Stimulated activated CD4-positive, alpha-beta T cell treated with anti-CD3 and anti-CD28 coated beads, Interleukin-2, amount 100 ng/mL, for 24 hours (primary cell): ENCODE measurements at places on chromosomes 1 and 21.

GRCh38 chr1:58895559-58896145, 111.8 kb upstream of the JUN start:
- no peak for DNase-seq

DNA sequence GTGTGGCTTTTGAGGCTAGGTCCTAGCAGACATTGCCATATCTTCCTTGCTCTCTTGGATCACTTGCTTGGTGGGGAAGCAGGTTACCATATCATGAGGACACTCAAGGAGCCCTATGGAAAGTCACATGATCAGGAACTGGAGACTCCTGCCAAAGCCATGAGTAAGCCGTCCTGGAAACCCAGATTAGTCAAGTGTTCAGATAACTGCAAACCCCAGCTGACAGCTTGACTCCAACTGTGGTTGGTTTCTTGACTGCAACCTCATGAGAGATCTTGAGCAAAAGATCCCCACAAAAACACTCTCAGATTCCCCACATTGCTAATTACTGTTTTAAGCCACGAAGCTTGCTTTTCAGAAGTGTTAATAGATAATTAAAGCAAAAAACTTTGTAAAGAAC, 58.6 kb downstream of the CACNA1E start:
- DNase-seq: no peak

GRCh38 chr21:14244911-14245310, 29.0 kb downstream of the RBM11 start:
- DNase-seq: no peak

- DNase-seq: no peak
Observed at GRCh38 chr1:7103361-7103782, 318.1 kb downstream of the CAMTA1 start.

GRCh38 chr1:33501774-33502173, 29.3 kb downstream of the ZSCAN20 start:
- no peak for DNase-seq

- DNase-seq: no peak
Observed at GRCh38 chr1:109914587-109915240, 4.1 kb downstream of the CSF1 start.

DNA sequence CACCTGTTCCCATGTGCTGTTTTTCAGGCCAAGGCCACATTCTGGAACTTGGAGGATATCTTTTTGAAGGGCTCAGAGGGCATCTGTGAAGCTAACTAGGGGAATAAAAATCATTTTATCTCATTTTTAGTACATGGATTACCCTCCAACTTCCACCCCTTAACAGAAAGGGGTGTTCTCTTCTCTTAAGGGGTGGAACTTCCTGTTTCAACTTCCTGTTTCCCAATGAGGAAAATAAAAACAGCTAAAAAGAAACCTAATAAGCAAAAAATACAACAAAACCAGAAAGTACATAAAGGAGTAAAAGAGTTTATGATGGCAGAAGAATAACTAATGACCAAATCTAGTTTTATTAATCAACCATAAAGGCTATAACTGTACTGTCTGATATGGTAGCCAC, 24.8 kb upstream of the SLC22A15 start:
- no peak for DNase-seq

GRCh38 chr1:57489358-57490036, 65.6 kb upstream of the DAB1 start:
- no peak for DNase-seq

DNA sequence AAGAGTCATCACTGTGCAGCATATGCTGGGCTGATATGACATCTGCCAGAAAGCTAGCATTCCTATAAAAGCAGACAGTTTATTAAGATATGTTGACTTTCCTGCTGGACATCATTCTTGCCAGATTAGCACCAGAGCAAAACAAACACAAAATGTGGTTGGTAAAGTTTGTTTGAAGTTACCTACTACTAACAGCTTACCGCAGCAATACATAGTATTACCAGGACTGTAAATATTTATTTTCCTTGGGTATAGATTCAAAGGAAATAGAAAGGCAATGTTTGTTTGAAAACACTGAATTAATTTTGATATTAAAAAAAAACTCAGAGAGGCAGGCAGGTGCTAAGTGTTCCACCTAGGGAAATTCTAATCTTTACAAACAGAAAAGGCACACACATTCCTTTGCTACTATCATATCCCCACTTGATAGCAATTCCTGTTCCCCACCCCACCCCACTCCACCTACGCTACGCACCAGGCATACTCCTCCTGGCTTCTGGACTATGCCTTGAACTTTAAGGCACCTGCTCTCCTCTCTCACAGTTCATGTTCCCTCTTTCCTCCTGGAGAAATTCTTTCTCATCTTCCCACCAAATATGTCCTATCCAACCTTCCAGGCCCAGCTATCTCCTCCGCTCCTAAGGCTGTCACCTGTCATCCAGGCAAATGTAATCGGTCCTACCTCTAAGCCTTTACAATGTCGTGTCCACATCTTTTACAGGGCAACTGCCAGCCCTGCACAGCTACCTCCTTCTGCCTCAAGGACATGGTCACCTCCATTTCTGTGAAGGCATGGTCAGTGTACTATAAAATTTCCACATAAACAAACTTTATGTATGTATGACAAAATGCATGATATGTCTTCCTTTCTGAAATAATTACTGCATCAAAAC, 34.7 kb downstream of the PTPN14 start:
- DNase-seq: no peak

DNA sequence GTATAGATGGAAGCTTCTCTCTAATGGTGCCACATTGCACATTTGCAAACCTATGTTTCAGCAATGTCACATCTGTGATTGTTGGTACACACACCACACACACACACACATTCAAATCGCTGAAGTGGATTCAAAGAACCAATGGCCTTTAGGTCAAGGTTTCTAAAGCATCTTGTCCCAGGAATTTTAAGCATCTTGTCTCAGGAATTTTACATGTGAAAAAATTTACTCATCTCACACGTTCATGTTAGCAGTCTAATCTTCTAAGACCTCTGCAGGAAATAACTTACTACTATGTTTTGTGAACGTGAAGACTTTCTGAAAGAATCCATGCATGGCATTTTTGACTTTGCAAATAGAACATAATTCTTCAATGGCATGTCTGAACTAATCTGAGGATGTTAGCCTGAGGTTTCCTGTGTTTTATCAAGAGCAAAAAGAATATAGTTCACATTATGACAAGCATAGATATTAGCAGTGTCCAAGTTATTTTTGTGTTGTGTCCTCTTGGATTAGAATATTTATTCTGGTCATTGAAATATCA, 125.1 kb downstream of the CYYR1 start:
- DNase-seq: no peak

DNA sequence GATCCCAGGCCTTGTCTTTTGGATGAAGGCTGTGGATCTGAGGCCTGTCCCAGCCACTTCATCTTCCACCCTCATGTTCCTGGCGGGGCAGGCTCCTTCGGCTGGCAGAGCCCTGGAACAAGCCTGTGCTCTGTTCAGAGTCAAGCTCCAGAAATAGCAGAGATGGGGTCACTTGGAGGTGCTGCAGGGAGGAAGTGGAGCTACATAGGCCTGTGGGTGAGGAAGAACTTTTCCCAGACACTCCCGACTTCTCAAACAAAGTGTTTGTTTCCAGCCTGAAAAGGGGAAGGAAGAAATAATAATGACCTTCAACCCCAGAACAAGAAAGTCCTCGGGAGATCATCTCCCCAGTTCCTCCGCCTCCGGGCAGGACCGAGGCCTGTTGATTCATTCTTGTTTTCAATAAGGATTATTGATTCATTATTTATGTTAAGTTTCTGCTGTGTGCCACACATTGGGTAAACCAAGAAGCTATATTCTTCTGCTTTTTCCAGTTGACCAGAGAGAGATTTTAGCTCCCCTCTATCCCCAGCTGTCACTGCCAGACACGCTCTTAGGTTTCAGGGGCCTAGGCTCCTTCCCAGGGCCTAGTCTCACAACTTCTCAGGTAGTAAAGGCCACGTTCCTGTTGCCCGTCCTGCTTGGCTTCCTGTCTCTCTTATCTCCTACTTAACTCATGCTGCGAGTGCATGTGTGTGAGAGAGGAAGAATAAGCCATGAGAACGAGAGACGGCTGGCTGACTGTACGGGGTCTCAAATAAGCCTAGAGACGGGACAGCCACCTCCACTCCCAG, 16.9 kb downstream of the IKBKE start:
- no peak for DNase-seq

GRCh38 chr1:40409467-40409866, 35.9 kb downstream of the SMAP2 start:
- DNase-seq: no peak

- DNase-seq: no peak
Observed at GRCh38 chr1:210731597-210731996, 402.4 kb downstream of the KCNH1 start.

DNA sequence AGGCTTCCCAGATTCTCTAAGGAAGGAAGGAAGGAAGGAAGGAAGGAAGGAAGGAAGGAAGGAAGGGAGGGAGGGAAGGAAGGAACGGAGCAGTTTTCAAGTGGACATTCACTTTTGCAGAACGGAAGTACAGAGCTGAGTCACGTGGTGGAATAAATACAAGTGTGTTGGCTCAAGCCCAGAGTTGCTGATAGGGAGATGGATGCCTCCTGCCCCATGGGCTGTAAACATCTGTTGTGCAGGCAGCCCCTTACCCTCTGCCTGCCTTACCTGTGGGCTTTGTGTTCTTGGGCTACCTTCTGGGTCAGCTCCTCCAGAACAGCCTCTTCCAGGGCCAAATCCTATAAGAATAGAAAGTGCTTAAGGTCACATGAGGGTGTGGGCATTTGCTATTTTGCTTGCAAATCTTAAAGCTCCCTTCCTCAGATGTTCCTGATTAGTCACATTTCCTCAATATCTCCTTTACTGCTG, 121.7 kb downstream of the SMYD2 start:
- no peak for DNase-seq

DNA sequence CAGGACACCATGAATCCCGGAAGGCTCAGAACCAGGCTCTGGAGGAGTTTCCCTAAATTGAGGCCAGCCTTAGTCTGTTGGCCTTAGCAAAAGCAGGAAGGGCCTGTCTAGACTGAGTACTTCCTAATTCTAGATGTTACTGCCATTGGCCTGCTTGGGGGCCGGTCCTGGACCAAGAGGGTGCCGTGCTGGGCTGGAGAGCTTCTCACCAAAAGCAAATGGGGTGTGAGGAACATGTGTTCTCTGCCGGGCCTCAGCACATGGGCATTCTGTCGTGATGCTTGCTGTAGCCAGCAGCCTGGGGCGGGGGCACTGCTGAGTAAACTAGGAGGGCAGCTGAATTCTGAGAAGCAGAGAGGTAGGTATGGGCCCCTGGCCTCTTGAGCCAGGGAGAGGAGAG, 35.7 kb upstream of the MAN1C1 start:
- no peak for DNase-seq

GRCh38 chr21:17146426-17146825, 366.4 kb upstream of the CXADR start:
- DNase-seq: no peak

DNA sequence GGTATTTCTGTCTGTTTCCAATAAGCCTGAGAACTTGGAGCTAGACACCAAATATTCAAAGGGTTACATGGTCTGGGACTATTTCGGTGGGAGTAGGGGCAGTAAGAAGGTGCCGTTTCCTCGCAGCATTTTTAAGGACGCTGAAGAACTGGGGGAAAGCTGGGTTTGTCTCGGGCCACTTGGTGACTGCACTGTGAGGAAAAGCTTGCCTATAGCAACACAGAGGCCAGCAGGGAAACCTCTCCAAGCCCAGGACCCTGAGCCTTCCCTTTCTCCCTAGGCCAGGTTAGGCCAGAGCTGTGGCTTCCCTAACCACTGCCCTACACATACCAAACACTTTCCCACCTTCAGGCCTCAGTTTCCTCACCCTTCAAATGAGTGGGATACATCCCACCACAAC, 3.3 kb downstream of the GLIS1 start:
- no peak for DNase-seq

DNA sequence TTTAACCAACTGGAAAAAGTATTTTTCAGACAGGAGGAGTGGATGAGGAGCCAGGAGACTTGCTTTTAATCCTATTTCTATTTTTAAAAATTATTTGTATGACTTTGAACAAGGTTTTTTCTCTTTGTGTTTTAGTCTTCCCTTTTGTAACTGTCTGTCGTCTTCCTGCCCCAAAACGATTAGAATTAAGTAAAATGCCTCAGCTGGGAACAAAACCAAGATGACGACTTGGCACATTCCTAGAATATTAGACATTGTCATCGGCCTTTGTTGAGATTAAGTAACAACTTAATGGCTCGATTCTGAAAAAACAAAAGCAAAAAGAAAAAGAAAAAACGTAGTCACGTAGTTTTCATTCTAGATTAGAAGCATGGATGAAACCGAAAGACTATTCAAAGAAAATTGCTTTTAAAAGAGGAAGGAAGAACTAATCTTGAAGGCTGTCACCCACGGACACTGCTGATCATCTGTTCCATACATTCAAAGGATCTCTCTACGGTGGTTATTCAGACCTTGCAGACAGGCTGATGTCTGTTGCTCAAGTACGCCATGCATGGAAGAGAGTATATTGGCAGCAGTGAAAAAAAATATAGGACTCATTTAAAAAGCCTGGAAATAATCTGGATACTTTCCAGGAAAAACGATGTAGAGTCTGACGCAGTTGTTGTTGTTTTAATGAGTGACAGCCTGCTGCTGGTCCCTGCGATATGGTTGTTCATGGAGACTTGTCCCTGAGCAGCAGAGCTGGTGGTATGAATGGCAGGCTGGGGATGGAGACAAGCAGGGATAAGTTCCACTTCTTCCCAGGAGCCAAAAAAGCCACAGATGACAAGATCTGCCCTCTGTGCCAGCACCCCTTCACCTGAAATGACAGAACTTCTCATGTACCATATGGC, 16.8 kb downstream of the GNG4 start:
- DNase-seq: no peak

DNA sequence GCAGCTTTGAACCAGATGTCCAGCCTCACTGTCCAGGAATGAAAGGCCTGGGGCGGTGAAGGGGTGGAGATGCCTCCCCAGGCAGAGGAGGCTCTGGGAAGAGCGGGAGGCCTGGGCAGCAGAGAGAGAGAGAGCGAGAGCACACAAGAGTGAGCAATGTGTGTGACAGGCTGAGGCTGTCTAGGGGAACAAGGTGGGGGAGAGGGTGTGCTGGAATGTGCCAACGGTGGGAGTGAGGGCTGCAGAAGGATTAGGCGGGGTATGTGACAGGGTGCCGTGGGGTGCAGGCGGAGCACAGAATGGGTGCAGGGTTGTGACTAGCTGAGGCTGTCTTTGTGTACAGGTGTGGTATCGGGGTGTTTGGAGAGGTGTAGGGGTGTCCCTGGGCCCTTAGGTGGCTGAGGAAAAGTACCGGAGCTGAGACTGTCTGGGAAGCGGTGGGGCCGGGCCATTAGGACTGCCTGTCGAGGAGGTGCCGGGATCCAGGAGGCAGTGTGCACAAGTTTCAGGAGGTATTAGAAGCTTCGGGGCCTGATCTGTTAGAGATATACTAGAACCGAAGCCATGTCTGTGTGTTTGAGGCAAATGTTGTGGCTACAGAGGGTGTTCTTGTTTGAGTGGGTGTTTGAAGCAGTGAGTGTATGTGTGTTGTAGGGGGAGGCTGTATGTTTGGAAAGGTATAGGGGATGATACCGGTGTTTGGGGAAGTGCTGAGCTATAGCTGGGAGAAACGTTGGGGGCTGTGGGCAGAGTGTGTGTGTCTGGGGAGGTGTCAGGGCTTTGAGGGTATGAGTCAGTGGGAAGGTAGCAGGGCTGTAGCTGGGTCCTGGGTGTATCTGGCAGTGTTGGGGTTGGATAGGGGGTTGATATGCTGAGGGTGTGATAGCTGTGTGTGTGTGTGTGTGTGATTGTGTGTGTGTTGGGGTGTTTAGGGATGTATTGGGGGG, 9.1 kb downstream of the AHDC1 start:
- DNase-seq: no peak
